Suprapubic skin (tissue), 4 donors: ENCODE measurements at places on chromosomes 6 and 20. TPM values are rescaled to one million over a fixed set of nuclear protein-coding genes. Genes with fewer than 3 reads are reported as not detected.

CST4 gene
- not detected for total RNA-seq

DZANK1 gene
- total RNA-seq: 4.0 TPM

DNA sequence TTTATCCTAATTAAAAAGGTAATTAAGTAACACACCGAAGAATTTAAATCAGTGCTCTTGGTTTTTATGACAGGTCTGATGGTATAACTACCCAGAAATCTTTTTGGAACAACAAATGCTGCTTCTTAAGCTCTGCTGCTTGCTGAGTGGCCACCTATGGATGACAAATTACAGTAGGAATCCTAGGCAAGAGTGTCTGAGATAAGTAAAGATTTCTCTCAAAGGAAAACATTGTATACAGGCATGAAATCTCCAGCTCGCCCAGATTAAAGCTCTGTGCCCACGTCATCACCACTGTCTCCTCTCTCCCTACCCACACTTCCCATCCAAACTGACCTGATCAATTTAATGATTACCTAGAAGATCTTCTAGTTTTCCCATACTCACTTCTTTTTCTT lies 1083.0 kb upstream of the MAP3K7 start:
- H3K36me3 ChIP-seq: no peaks in the 10 kb centered on the region
- DNase-seq: no peak
- H3K27ac ChIP-seq: no peak overlapping the region
- no peaks in the 10 kb centered on the region for H3K27me3 ChIP-seq

GRCh38 chr20:24501764-24502556 lies 32.5 kb downstream of the SYNDIG1 start:
- no peak for DNase-seq
- H3K27ac ChIP-seq: no peak overlapping the region
- no peak overlapping the region for H3K4me3 ChIP-seq
- no peaks in the 10 kb centered on the region for H3K27me3 ChIP-seq
- no peaks in the 10 kb centered on the region for H3K36me3 ChIP-seq

GRCh38 chr6:31354158-31354863 lies 2.7 kb downstream of the HLA-B start:
- no peak for DNase-seq
- H3K4me3 ChIP-seq: peak overlapping the region; percentile 68
- peaks cover 15% of the 10 kb centered on the region for H3K4me1 ChIP-seq

- H3K4me3 ChIP-seq: no peak overlapping the region
- H3K27me3 ChIP-seq: no peaks in the 10 kb centered on the region
- peaks cover 4% of the 10 kb centered on the region for H3K36me3 ChIP-seq
- H3K27ac ChIP-seq: no peak overlapping the region
Observed at GRCh38 chr6:13228264-13229204, 99.8 kb downstream of the TBC1D7 start.

DNA sequence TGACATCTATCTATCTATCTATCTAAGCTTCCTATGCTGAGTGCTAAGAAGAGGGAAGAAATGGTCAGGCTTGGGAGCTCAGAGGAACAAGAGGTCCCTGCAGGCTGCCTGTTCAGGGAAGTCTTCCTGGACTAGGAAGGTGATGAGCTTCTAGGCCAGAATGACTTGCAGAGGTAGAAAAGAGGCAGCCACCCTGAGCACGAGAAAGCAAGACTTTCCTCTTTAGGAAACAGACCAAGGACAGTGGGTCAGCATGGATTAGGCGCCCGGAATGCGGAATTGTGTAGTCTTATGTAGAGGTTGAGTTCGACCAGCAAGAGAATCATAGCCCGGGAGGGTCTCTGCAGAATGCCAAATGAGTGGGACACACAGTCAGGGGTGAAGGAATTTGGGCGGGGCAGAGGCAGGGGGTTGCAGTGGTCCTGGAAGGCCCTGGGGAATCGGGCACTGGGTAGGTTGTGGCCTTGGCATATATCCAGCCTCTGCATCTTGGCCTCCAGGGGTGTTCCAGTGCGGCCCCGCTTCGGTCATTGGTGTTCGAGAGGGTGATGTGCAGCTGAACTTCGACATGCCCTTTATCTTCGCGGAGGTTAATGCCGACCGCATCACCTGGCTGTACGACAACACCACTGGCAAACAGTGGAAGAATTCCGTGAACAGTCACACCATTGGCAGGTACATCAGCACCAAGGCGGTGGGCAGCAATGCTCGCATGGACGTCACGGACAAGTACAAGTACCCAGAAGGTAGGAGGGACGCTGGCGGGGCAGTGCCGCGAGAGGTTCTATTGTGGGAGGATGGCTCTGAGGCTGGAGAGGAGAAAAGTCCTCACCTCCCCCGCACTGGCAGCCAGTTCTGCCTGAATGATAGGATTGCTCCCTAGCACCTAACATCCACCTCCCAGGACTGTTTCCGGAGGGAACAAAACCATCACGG lies 32.1 kb downstream of the TGM3 start:
- no peaks in the 10 kb centered on the region for H3K36me3 ChIP-seq
- peaks cover 6% of the 10 kb centered on the region for H3K27me3 ChIP-seq
- H3K4me1 ChIP-seq: no peaks in the 10 kb centered on the region
- no peak for DNase-seq

DNA sequence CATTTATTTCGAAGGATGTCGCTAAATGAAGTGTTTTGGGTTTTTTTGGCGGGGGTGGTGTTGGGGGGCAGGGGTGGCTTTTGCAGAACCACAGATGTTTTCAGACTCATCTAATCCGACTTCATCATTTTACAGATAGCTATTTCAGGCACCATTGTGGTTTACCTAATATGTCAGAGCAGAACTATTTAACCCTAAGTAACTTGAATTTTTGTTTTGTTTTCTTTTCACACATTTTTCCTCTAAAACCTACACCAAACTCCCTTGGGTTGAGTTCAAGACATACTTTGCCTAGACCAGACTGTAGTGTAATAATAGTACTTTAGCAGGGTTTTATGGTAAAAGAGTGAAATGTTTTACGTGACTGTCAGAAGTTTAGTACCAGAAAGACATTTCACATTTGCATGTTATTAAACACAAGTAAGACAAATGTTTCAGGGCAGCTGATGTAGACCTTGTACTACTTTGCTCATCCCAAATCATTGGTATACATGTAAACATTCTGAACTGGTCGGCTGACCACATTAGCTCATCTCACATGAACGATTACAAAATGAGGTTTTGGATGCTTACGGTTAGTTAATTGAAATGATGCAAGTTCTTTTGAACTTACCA lies 37.7 kb downstream of the MAP3K4 start:
- H3K36me3 ChIP-seq: no peaks in the 10 kb centered on the region
- H3K4me1 ChIP-seq: peaks cover 37% of the 10 kb centered on the region
- H3K27ac ChIP-seq: peak overlapping the region; percentile 39
- DNase-seq: no peak

DNA sequence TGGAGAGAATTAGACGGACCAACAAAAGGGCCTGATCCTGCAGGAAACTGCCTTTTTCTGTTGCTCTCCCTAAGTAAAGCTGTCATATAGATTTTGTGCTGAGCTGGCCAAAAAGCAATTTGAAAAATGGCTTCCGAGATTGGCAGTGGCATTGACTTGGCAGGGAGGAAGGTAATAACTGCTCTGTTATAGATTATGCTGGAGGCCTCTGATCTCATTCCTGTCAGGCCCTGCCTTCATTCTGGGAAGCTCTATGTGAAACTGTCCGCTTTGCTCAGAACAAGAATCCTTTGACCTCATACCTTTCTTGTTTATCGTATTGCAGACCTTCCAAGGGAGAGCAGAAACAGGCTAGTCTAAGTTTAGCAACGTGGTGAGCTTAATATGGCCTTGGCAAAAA lies 234.4 kb downstream of the PHACTR1 start:
- no peak overlapping the region for H3K4me3 ChIP-seq
- no peaks in the 10 kb centered on the region for H3K36me3 ChIP-seq
- DNase-seq: no peak
- H3K4me1 ChIP-seq: no peaks in the 10 kb centered on the region
- H3K27me3 ChIP-seq: no peaks in the 10 kb centered on the region
